Smooth muscle cell of the umbilical artery (primary cell): ENCODE measurements at places on chromosomes 16 and 17. TPM values are rescaled to one million over a fixed set of nuclear protein-coding genes. Genes with fewer than 3 reads are reported as not detected.

Gene FBXW10B
- 0.30 and 0.92 TPM in 2 replicates for total RNA-seq

Gene SALL1
- 0.09 and 0.59 TPM in 2 replicates for total RNA-seq

Gene TNFRSF17
- not detected in 2 replicates for total RNA-seq

Gene ADGRG3
- total RNA-seq = not detected in 2 replicates

Gene CA4
- not detected in 2 replicates for total RNA-seq

Gene SLC43A2
- total RNA-seq = 5.0 and 6.2 TPM in 2 replicates

Gene MEOX1
- not detected in 2 replicates for total RNA-seq

Gene EVPLL
- not detected in 2 replicates for total RNA-seq

Gene WFDC1
- total RNA-seq = 0.05 and 12.5 TPM in 2 replicates

Gene TPSG1
- total RNA-seq = not detected in 2 replicates

Gene APOBR
- total RNA-seq = not detected in 2 replicates

Gene DBF4B
- total RNA-seq = 3.0 and 4.8 TPM in 2 replicates

Gene FNDC8
- not detected in 2 replicates for total RNA-seq

Gene ULK2
- total RNA-seq = 8.0 and 13.2 TPM in 2 replicates

Gene FBF1
- total RNA-seq = 13.2 and 14.0 TPM in 2 replicates

Gene NT5C
- total RNA-seq = 23.8 and 29.9 TPM in 2 replicates

Gene KRT32
- 0.09 TPM in 1 of 2 replicates, not detected in the other for total RNA-seq

Gene ALOX12B
- not detected in 2 replicates for total RNA-seq

Gene FAM20A
- total RNA-seq = 0.14 and 3.6 TPM in 2 replicates

Gene CRISPLD2
- 47.8 and 487 TPM in 2 replicates for total RNA-seq

Gene MYL4
- total RNA-seq = 0.23 TPM in 1 of 2 replicates, not detected in the other

Gene TENT4B
- total RNA-seq = 9.2 and 13.0 TPM in 2 replicates

Gene SP2
- total RNA-seq = 0.89 and 1.4 TPM in 2 replicates

Gene PRR29
- total RNA-seq = 0.18 and 1.2 TPM in 2 replicates

Gene CRAMP1
- 5.0 and 11.4 TPM in 2 replicates for total RNA-seq

Gene PRSS53
- 3.6 and 9.6 TPM in 2 replicates for total RNA-seq

Gene USH1G
- not detected in 2 replicates for total RNA-seq

Gene ABCC6
- 0.18 and 0.59 TPM in 2 replicates for total RNA-seq

Gene TNFSF13
- 0.83 TPM in 1 of 2 replicates, not detected in the other for total RNA-seq

Gene WNT3
- 0.65 and 0.89 TPM in 2 replicates for total RNA-seq

Gene PRR11
- 2.1 and 17.4 TPM in 2 replicates for total RNA-seq

Gene CCL17
- total RNA-seq = not detected in 2 replicates

Gene MYO15B
- 3.3 and 4.2 TPM in 2 replicates for total RNA-seq

Gene NECAB2
- 0.37 TPM in 1 of 2 replicates, not detected in the other for total RNA-seq

Gene BCAR1
- 55.5 and 116 TPM in 2 replicates for total RNA-seq

Gene GUCY2D
- total RNA-seq = under 0.01 TPM in 1 of 2 replicates, not detected in the other

Gene ATAD5
- total RNA-seq = 0.89 and 3.0 TPM in 2 replicates

Gene SRCIN1
- total RNA-seq = 0.05 TPM in 1 of 2 replicates, not detected in the other

Gene LPCAT2
- 32.3 and 40.7 TPM in 2 replicates for total RNA-seq

Gene KRT33A
- total RNA-seq = not detected in 2 replicates

Gene EVI2A
- 0.09 and 0.59 TPM in 2 replicates for total RNA-seq

Gene ATP1B2
- total RNA-seq = not detected in 2 replicates

Gene DCAKD
- 36.5 and 60.8 TPM in 2 replicates for total RNA-seq

Gene IGFALS
- not detected in 2 replicates for total RNA-seq

Gene MYADML2
- total RNA-seq = under 0.01 TPM in 1 of 2 replicates, not detected in the other

Gene ACSM2B
- total RNA-seq = not detected in 2 replicates

Gene SDR42E2
- not detected in 2 replicates for total RNA-seq

Gene PDIA2
- total RNA-seq = 0.51 and 2.4 TPM in 2 replicates

Gene NUP85
- total RNA-seq = 18.7 and 24.6 TPM in 2 replicates

Gene SSTR5
- not detected in 2 replicates for total RNA-seq

Gene KIFC3
- total RNA-seq = 69.2 and 87.7 TPM in 2 replicates

Gene NGFR
- total RNA-seq = under 0.01 and 0.28 TPM in 2 replicates

Gene KRTAP16-1
- not detected in 2 replicates for total RNA-seq

Gene SDR42E1
- under 0.01 and 0.18 TPM in 2 replicates for total RNA-seq

Gene VAC14
- total RNA-seq = 23.5 and 44.8 TPM in 2 replicates
